Left colon (tissue), 2 donors: ENCODE measurements at places on chromosomes 5 and 9. TPM values are rescaled to one million over a fixed set of nuclear protein-coding genes. Genes with fewer than 3 reads are reported as not detected.
A peak's percentile ranks its signal among the peaks of the same experiment; 100 is the strongest.

HAPLN1 gene
- 9.1 TPM for total RNA-seq

GRCh38 chr9:108665521-108666239, 190.1 kb downstream of the ACTL7B start:
- no peak for DNase-seq

DNA sequence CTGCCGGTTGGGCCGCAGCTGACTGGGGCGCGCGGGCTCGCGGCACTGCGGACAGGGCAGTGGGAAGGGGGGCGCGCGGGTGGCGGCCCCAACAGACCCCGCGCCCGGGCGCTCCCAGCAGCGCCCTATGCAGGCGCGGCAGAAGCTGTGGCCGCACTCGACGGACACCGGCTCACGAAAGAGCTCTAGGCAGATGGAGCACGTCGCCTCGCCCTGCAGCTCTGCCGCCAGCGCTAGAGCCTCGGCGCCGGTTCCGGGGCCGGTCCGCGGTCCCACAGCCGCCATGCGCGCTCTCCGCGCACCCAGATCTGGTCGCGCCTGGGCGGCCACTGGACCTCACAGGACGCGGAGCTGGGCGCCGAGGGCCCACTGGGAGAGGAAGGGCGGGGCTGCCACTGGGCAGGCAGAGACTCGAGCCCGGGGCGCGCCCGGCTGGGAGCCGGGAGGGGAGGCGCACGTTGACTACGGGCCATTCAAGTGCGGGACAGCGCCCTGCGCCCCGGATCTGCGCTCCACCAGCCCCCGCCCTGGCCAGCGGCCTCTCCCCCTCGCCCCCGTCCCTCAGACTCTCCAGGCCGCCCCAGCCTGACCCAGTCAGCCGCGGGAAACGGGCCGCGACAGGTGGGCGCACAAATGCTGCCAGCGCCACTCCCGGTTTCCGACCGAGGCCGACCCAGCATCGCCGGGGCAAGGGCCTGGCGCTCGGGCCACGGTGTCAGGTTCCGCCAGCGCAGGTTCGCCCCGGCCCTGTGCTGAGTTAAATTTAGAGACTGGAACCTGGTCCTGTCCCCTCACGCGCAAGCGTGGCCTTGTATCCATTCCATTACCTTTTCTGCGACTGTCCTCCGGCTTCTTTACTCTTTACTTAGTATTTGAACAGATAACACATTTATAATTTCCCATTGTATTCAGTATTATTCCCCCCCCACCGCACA, at the start of gene TRIM7:
Gene TRIM7 (minus strand): TSS at position 371 of the 935 bp plus-strand sequence. CDS start 86 bp downstream, at position 285.
- peak; percentile 71 for DNase-seq

- no peak for DNase-seq
These were observed 192.1 kb upstream of the DMRT1 start for GRCh38 chr9:649128-650074.

RBM27 gene
- total RNA-seq, result 17.6 TPM

DNA sequence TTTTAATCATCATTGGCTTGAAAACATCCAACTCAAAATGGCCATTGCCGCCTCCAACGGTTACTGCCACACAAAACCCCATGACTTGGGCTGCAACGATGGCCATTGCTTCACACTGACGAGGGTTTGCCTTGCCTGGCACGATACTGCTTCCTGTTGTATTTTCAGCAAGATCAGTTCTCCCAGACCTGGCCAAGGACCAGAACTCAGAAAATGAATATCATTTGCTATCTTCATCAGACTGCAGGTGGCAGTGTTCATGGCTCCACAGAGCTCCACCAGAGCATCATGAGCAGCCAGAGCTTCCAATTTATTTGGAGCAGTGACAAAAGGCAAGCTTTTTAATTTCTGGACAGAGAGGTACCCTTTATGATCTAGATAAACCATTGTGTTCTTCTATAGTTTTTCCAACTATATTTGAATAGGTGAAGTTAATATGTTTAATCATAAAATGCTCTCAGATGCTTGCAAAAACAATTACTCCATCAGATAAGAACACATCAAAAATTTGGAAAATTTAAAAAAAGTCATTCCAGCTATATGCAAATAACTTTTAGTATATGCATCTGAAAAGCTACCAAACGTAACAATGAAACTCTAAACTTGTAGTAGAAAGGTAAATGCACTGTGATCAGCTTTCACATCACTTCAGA, 10.4 kb downstream of the AMACR start:
- peak; percentile 63 for DNase-seq

IL4 gene
- not detected for total RNA-seq

TOMM5 gene
- total RNA-seq, result 49.1 TPM

KCNMB1 gene
- 0.55 TPM for total RNA-seq

- no peak for DNase-seq
These were observed 977.9 kb upstream of the NUDT12 start for GRCh38 chr5:104540448-104540847.

DNA sequence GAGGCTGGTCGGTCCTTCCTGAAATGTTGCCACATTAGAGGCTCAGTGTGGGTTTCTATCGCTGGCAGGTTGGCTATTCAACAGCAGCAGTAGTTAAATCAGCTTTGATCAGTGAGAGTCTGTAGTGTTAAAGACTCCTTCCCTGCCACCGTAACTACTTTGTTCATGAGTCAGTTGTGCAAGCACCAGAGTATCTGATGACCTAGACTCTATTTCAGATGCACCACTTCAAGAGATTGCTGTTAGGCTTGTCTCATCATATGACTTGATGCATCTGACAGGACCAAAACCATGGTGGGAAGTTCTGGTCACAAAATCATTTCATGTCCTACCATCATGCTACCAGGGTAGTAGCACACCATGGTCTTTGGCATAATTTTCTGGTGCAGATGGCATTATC, 482.7 kb upstream of the MPDZ start:
- DNase-seq, result no peak

FAM221B gene
- total RNA-seq, result 0.28 TPM

DNA sequence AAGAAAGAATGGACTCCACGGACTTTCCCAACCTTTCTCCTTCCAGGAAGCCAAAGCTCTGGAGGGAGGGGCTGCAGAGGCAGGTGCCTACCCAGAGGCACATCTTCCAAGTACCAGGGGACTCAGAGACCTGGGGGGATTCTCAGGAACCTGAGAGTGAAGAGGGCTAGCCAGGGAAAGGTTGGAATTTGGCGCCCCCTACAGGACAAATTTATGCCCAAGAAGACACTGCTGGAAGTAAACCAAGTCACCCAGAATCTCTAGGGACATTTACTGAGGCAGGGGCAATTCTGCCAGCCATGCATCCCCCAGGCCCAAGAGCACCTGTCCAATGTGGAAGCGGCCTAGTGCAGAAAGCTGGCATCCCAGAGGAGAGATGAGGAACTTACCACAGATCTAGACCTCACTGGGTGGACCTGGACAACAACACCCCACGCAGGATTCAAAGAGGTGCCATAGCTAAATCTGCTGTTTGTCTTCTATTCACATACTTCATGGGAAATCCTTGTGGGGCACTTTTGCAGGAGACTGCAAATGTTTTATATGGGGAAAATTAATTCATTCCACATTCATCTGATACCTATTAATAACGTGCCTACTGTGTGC, 25.9 kb upstream of the IDNK start:
- no peak for DNase-seq

GRCh38 chr5:96896276-96896675, 20.0 kb downstream of the ERAP2 start:
- DNase-seq, result no peak

GRCh38 chr5:179802207-179802883, 4.3 kb downstream of the MGAT4B start:
- peak; percentile 19 for DNase-seq

GRCh38 chr5:72284559-72285423, 35.2 kb downstream of the MRPS27 start:
- no peak for DNase-seq

MEGF10 gene
- 0.92 TPM for total RNA-seq

DMRTA1 gene
- total RNA-seq, result 0.64 TPM

DNA sequence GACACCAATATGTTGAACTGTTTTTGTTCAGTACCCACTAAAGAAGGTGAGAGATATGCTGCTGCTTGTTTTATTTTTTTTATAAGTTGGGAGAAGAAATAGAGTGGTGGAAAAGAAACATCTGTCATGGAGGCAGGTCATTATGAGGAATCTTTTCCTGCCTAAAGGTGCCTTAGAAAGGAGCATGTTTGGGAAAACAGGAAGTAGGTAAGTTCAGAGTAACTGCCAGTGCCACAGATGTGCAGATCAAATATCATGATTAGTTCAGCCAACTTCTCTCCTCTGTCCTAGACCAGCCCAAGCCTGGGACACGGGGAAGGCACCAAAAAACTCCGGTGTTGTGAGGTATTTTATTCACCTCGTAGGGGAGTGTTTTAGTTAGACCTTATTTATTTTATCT, 144.2 kb downstream of the MAN2A1 start:
- no peak for DNase-seq

CER1 gene
- total RNA-seq, result not detected

GRCh38 chr5:160209917-160210316, 19.4 kb upstream of the FABP6 start:
- DNase-seq, result no peak

PDE8B gene
- total RNA-seq, result 0.89 TPM

DNA sequence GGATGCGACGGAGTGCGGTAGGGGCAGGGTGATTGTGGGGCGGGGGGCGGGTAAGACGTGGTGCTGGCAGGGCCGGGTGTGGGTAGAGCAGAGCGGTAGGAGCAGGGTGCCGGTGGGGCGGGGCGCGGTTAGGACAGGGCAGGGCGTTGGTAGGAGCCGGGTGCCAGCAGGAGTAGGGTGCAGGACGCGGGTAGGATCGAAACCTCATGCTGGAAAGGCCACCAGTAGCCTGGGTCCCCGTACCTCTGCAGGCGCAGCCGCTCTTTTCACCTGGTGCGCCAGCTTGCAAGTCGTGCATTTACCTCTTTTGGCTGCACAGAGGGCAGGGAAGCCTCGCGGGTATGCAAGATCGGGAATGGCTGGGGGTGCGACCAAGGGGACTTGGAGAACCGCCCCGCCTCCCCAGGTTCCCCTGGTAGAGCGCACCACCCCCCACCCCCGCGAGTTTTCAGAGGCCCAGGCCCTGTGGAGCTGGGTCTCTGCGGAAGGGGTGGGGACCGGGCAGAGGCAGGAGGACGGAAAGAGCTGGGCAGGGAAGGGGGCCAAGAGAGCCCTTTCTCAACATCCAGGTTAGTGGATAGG, 104.8 kb upstream of the SIMC1 start:
- no peak for DNase-seq

THBS4 gene
- 0.79 TPM for total RNA-seq

DNA sequence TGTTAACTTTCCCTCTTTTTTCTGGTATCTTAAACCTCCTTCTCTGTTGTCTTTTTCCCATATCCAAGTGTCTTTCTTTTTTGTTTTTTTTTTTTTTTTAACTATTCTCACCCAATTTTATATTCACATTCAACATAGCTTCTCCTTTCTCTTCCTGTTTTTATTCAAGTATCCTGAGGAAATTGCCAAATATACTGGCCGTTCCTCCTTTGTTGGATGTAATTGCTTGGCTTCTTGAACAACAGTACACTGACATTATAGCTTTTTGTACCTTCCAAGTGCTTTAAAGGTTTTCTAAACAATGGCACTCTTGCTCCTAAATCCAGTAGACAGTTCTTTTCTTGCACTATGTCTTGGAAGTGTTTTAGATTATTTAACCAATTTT, 1146.8 kb downstream of the MAT2B start:
- DNase-seq, result no peak

GRCh38 chr9:70551396-70551795, 136.9 kb upstream of the KLF9 start:
- no peak for DNase-seq

DNA sequence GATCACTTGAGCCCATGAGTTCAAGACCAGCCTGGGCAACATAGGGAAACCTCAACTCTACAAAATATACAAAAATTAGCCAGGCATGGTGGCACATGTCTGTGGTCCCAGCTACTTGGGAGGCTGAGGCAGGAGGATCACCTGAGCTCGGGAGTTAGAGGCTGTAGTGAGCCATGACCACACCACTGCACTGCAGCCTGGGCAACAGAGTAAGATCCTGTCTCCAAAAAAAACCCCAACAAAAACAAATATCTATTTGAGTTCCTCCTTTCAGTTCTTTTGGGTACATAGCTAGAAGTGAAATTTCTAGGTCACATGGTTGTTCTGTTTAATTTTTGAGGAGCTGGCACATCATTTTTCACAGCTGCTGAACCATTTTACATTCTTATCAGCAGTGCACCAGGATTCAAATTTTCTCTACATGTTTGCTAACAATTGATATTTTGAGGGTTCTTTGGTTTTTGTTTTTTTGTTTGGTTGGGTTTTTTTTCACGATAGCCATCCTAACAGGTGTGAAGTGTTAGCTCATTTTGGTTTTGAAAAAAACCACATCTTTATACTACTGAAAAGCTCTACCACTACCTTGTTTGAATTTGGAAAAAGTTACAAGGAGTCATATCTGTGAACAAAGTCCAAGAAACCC, 176.9 kb upstream of the SLC12A2 start:
- no peak for DNase-seq

DNA sequence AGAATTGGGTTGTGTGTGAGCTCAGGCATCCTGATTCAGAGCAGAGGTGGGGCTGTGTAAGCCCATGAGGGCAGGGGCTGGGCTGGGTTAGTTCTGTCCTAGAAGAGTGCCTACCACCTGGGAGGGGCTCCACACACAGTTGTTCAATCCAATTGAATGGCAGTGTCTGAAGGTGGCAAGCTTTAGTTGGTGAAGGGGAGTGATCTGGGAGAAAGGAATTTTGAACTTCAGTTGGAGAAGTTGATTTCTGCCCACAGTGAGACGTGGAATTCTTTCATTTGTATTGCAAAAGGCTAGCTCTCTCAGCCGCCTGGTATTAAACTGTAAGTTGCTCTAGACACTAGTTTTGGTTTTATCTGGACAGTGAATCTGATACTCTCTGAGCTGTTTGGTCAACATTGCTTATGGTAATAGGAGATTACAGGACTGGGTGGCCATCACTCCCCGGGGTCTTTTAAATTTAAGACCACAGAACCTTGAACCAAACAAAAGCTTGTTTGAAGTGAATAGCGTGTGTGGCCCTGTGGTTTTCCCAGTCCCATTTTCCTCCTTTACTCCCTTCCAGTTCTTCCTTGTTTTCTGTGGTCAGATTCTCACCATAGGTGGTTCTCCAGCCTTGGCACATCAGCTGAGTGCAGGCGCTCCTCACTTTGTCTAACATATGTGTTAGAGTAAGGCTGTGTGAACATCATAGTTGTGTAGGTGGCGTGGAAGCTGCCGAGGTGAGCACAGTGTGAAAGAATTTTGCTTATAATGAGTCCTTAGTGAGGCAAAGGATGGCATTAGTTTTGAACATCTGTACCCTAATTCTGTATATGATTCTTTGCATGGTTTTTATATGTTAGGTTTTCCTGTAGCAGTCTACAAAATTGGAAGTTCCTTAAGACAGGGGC, 78.0 kb downstream of the ARHGAP26 start:
- DNase-seq, result no peak

GRCh38 chr9:91405343-91406077, 18.1 kb downstream of the NFIL3 start:
- no peak for DNase-seq
